Thoracic aorta endothelial cell (primary cell): ENCODE measurements at places on chromosomes 7 and 10. TPM values are rescaled to one million over a fixed set of nuclear protein-coding genes. Genes with fewer than 3 reads are reported as not detected.

Gene MYH16
- total RNA-seq: 0.93 and 1.1 TPM in 2 replicates

Gene PAPSS2
- 103 and 106 TPM in 2 replicates for total RNA-seq

Gene GIMAP4
- total RNA-seq: 117 and 242 TPM in 2 replicates

Gene LIPJ
- total RNA-seq: 0.07 TPM in 1 of 2 replicates, not detected in the other

Gene SPDYE9
- total RNA-seq: not detected in 2 replicates

Gene STOX1
- under 0.01 and 0.14 TPM in 2 replicates for total RNA-seq

Gene MMRN2
- total RNA-seq: 200 and 261 TPM in 2 replicates

Gene ADAM22
- 0.40 and 0.79 TPM in 2 replicates for total RNA-seq

Gene TEX36
- not detected in 2 replicates for total RNA-seq

Gene FAM25A
- not detected in 2 replicates for total RNA-seq

Gene STEAP1B
- total RNA-seq: 67.3 and 112 TPM in 2 replicates

Gene NPY
- not detected in 2 replicates for total RNA-seq

Gene COL1A2
- total RNA-seq: 3.7 and 5.3 TPM in 2 replicates

Gene FKBP6
- not detected in 2 replicates for total RNA-seq

Gene OGA
- 140 and 184 TPM in 2 replicates for total RNA-seq

Gene PPP1R3C
- 1.1 and 1.6 TPM in 2 replicates for total RNA-seq

Gene FAM20C
- total RNA-seq: 15.1 and 16.1 TPM in 2 replicates

Gene MYOZ1
- not detected in 2 replicates for total RNA-seq

Gene ALOX5
- total RNA-seq: not detected in 2 replicates

Gene AKR1C3
- 98.7 and 144 TPM in 2 replicates for total RNA-seq

Gene ANKRD7
- 0.27 and 0.65 TPM in 2 replicates for total RNA-seq

Gene CCDC136
- 3.9 and 8.1 TPM in 2 replicates for total RNA-seq

Gene CXCL12
- total RNA-seq: 0.14 and 1.2 TPM in 2 replicates

Gene SKIDA1
- 0.66 and 0.72 TPM in 2 replicates for total RNA-seq

Gene AP5Z1
- total RNA-seq: 25.9 and 28.0 TPM in 2 replicates

Gene GALNT17
- total RNA-seq: not detected in 2 replicates

Gene NME8
- not detected in 2 replicates for total RNA-seq

Gene C10orf53
- total RNA-seq: not detected in 2 replicates

Gene SH2D4B
- total RNA-seq: under 0.01 and 0.07 TPM in 2 replicates

Gene NUTM2E
- total RNA-seq: not detected in 2 replicates

Gene TAS2R3
- total RNA-seq: 1.4 and 1.7 TPM in 2 replicates

Gene COG5
- total RNA-seq: 67.3 and 73.0 TPM in 2 replicates

Gene RALA
- 133 and 154 TPM in 2 replicates for total RNA-seq

Gene ARMC3
- total RNA-seq: not detected in 2 replicates

Gene NXPH1
- total RNA-seq: not detected in 2 replicates

Gene CYP2E1
- total RNA-seq: not detected in 2 replicates

Gene CCL24
- total RNA-seq: 0.53 TPM in 1 of 2 replicates, not detected in the other

Gene ZNF117
- 19.6 and 28.9 TPM in 2 replicates for total RNA-seq

Gene CPA4
- 0.27 and 0.29 TPM in 2 replicates for total RNA-seq

Gene CYP2C8
- 0.40 TPM in 1 of 2 replicates, not detected in the other for total RNA-seq

Gene DNAH11
- 1.5 and 4.2 TPM in 2 replicates for total RNA-seq

Gene GIMAP5
- total RNA-seq: 1.2 and 8.9 TPM in 2 replicates

Gene CALHM1
- not detected in 2 replicates for total RNA-seq

Gene PNLIPRP2
- total RNA-seq: not detected in 2 replicates

Gene ABCB1
- total RNA-seq: 7.4 and 9.7 TPM in 2 replicates

Gene OR2A7
- 0.27 and 0.65 TPM in 2 replicates for total RNA-seq

Gene GATA3
- 1.4 and 4.0 TPM in 2 replicates for total RNA-seq

Gene GPC2
- total RNA-seq: 3.9 and 4.1 TPM in 2 replicates

Gene MYL7
- not detected in 2 replicates for total RNA-seq

Gene CLCN1
- not detected in 2 replicates for total RNA-seq

Gene SOSTDC1
- not detected in 2 replicates for total RNA-seq

Gene OPN4
- total RNA-seq: not detected in 2 replicates

Gene SPACDR
- total RNA-seq: 1.7 and 1.9 TPM in 2 replicates

Gene TRIM50
- not detected in 2 replicates for total RNA-seq
